NCI-H524 treated with DMSO at 0.1 percent for 48 hours (cell line): ENCODE measurements at places on chromosomes 1 and 21.

DNA sequence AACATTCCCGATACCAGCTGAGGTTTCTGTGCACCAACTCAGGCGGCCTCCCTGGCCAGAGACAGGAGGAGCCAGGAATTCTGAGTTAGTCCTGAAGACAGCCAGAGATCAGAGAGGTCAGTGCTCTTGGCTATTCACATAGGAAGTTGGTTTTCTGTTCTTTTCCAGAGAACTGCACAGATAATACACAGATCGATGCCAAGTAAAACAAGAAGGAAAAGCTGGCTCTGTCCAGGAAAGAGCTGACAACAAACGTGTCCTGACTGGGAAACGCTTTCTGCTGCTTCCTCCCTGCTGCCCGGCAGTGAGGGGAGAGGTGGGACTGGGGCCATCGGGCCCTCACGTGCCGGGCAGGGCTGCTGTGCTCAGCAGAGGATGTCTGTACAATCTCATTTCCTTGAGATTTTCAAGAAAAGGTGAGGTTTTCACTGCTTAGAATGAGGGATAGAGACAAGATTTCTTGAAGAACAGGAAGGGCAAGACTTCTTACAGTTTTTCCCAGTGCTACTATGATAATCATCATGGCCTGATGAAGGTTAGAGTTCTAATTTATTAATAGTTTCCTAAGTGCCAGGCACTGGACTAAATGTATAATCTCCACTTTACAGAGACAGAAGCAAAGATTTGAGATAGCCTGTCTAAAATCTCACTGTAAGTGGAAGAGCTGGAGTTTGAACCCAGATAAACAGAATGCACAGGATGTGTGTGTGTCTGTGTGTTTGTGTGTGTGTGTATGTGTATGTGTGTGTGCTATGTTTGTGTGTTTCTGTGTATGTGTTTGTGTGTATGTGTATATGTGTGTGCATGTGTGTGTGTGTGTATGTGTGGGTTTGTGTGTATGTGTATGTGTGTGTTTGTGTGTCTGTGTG is 211.0 kb upstream of the RAB4A start:
- DNase-seq: no peak

GRCh38 chr1:24155011-24155782 is 12.3 kb upstream of the IL22RA1 start:
- DNase-seq: no peak

DNA sequence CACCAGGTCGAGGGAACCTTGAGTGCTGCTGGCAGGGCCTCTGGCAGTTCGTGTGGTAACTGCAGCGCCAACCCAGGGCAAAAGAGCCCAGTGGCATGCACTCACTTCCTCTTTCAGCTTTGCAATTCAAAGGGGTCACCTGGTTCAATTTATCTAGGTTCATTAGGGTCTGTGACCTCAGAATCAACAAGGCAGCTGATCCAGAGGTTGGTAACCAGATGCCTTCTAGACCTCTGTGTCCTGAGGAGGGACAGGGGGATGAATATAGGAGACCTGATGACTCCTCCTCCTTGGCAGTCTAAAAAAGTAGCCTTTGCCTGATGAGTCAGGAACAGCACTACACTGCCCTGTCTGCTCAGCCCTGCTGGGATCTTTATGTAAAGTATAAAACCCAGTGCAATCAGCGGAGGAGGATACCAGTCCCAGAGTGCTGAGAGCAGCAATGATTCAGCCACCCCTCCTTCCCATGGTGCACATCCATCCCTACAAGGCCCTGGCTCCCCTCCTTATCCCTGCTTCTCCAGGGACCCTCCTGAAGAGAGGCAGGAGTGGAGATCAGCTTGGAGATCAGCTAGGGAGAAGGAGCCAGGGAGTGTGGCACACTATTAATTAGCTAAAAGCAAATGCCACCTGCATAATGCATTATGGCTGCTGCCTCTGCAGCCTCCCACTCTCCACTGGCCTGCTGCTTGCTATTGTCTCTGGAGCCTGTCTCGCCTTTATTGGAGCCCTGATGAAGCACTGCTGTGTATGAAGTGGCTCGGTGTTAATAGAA is 11.2 kb upstream of the FMOD start:
- DNase-seq: no peak

- no peak for DNase-seq
Measured at GRCh38 chr1:29621826-29622435, 385.6 kb downstream of the PTPRU start.

DNA sequence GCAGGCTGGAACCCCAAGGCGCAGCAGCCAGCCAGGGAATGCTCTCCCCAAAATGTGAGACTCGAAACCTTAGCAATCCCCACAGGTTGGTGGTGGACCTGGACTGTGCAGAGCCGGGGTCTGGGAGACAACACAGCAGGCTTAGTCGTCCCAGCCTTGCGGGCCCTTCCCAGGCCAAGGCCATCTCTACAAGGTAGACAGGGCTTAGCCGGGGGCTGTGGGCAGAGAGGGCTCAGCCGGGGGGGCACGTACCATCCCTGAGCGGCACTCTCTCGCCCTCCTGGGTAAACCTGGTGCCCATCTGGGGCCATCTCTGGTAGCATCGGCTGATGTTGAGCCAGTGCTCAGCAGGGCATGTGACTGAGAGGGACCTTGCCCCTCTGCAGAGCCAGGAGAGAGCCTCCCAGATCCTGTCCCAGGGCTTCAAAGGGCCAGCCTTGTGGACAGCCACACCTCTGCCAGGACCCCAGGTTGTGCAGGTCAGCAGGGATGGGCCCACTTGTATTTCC is 2.2 kb upstream of the ACTRT2 start:
- no peak for DNase-seq

GRCh38 chr1:109876617-109877316 is 33.9 kb upstream of the CSF1 start:
- DNase-seq: no peak

DNA sequence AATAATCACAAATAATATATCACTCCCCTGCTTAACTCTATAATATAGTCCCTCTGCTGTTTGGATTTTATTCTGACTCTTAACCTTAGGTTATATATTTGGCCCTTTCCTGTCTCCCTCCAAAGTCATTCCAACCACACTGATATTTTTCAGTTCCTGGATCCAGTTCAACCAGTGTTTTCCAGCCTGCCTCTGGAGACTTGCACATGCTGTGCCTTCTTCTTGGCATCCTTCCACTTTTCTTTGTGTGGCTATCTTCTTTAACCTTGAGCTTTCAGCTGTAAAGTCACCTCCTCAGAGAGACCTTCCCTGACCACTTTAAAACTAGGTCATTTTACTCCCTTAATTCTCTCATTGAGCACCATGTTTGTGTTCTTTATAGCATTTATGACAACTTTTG is 19.4 kb downstream of the CERS2 start:
- DNase-seq: no peak

- DNase-seq: no peak
Measured at GRCh38 chr1:91731815-91732214, 154.1 kb downstream of the TGFBR3 start.

DNA sequence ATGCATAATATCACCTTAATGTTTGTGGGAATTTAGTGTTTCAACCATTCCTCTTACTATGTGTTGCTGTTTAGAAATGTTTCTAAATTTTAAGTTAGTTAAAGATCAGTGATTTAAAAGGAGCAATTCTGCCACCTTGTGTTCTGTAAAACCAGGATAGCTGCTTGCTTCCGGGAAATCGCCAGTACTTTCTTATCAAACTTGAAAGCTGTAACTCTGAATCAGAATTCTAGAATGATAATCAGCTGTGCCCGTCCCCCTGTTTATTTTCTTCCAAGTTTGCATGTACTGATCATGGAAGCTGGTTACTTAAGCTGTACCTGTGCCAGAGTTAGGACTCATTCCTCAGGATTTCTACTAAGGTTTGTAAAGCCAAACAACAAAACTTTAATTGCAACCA is 656.4 kb downstream of the LTN1 start:
- no peak for DNase-seq

DNA sequence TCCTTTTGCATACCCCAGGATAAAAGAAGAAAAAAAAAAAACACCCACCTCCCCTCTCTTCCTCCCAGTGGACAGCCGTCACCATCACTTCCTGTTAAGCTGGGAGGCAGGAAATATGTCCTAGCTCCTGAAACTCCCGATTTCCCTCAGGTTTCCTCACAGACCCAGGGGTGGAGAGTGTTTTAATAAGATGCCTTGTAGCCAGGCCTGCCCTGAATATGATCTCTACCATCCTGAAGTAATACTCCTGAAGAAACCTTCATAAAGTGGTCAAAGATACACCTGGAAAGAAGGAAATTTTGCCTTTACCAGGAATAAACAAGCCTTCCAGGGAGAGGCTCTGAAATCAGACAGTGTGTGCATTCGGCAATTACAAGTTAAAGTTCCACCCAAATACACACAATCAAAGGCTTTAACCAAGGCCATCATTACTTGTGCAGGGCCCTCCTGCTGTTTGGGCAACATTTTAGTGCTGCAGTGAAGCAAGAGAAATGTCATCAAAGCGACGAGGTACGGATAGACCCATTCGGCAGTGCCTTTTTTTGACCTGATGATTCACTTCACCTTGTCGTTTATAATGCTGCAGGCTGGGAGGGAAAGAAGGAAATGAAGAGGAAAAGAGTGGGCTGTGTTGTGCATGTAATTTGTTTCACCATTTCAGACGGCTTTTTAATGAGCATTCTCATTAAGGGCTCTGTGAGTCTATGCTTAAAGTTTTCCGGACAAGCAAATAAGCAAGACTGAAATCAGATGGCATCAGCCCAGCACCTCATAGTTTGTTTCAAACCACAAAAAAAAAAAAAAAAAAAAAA is 41.0 kb upstream of the RASAL2 start:
- DNase-seq: no peak

- no peak for DNase-seq
Measured at GRCh38 chr1:243341074-243341473, 85.2 kb downstream of the SDCCAG8 start.

- no peak for DNase-seq
Measured at GRCh38 chr1:150001415-150001814, 9.1 kb downstream of the OTUD7B start.

GRCh38 chr1:15191770-15192169 is 38.2 kb downstream of the TMEM51 start:
- DNase-seq: no peak

- no peak for DNase-seq
Measured at GRCh38 chr1:204834752-204835151, 35.9 kb upstream of the NFASC start.

- no peak for DNase-seq
Measured at GRCh38 chr1:181112071-181112929, 23.8 kb downstream of the IER5 start.

GRCh38 chr1:72954943-72955342 is 672.6 kb upstream of the NEGR1 start:
- no peak for DNase-seq

DNA sequence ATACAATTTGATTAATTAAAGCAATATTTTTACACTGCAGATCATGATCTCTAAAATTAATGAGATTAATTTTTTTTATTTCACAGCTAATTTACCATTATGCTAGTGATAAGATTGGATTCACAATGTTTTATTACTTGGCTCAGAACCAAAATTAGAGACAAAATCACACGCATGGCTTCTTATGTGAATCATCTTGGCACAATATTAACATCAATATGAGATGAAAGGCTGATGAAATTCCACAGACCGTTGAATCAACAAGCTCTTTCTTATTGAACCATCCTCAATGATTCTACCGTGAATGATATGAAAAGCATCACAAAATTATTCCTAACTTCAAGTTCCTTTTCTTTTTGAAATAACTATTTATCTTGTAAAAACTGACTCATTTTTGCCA is 544.9 kb downstream of the KCNT2 start:
- DNase-seq: no peak

DNA sequence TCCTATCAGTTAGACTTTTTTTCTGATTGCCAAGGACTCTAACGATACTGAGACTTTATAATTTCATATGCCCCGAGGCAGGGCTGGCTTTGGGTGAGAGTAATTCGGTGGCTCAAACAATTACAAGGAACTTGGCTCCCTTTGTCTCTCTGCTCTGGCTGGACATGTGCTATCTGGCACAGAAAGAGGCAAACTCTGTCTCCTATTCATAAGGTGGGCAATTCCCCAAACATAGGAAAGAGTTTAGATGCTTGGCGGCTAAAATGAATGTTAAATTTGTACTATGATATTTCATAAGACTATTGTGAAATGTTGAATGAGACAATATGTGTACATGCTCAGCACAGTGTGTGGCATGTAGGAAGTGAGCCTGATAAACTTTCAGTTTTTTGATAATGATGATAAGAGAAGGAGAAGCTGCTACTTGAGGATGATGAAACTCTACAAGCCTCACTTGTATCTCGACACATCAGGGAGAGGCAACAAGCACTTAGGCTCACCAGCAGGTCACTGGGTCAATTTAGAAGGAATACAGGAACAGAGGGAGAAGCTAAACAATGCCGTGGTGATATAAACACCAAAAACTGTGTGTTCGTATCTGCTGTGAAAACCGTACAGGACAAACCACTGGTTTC is 12.6 kb upstream of the NTPCR start:
- DNase-seq: no peak

GRCh38 chr1:167681024-167681423 is 40.8 kb upstream of the MPZL1 start:
- no peak for DNase-seq

DNA sequence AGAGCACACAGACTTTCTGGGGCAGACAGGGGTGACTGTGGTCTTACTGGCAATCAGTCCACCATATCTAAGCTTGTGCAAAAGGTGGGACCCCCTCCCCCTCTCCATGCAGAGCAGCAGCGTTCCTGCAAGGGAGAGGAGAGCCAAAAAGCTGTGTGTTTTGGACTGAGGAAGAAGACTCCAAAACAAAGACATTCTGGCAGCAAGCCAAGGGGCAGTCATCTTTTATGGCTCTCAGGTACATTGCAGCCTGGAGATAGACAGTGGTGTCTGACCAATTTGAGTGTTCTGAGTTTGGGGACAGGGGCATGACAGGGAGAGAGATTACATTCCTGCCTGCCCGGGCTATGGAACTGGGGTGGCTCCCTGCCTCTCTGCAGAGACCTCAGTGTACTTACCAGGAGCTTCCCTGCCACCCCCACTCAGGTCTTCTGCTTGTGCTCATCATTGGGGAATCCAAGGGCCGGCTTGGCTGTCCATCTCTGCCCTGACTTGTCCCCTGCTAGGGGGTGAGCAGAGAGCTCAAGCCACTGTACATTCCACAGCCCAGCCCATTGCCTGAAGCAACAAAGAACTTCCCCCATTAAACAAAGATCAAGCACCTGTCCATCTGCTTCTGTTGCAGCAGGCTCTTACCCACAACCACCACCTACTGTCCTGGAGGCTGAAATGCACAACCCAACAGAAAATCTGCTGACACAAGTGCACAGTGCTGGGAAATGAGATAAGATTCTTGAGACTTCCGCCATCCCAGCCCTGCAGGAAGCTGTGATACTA is 131.1 kb downstream of the EVI5 start:
- no peak for DNase-seq

GRCh38 chr1:148385371-148386030 is 97.6 kb downstream of the PPIAL4G start:
- DNase-seq: no peak

DNA sequence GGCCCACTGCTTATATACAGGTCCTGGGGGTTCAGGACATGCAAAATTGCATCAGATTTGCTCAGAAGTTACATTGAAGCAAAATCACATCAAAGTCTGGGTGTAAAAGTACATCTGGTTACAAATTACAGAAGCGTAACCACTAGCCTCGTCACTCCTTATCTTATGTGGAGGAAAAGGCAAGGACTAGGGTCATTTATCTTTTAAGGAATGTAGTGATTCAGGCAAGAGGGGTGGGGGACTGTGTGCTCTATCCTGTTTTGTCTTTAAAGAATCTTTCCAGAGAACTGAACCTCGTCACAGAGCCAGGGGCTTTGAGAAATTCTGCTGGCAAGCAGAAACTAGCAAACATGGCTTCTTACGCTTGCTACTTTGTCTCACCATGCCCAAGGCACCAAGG is 61.1 kb upstream of the RAB4A start:
- no peak for DNase-seq
